ENCODE measurements at places on chromosomes 2 and 18.

- DNase-seq: no peak
Measured at GRCh38 chr2:112198780-112199179, 56.1 kb downstream of the ZC3H8 start.

DNA sequence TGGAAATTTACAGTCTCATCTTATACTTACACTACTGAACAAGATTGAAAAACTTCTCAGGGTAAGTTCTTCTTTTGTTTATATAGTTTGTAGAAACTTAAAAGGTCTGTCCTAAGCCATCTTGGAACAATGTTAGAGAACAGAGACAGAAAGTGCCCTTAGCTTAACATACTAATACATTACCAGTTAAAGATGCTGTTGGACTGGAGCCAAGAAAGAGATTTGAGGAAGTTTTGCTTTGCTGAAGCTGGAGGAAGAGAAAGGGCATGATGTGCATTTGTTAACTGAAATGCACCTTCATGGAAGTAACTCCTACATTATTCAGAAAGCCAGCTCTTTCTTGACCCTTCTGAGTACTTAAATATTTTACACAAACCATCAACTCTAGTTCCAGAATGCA is 66.5 kb upstream of the TNFRSF11A start:
- DNase-seq: no peak

- DNase-seq: no peak
Measured at GRCh38 chr2:43110442-43110871, 115.9 kb downstream of the ZFP36L2 start.

DNA sequence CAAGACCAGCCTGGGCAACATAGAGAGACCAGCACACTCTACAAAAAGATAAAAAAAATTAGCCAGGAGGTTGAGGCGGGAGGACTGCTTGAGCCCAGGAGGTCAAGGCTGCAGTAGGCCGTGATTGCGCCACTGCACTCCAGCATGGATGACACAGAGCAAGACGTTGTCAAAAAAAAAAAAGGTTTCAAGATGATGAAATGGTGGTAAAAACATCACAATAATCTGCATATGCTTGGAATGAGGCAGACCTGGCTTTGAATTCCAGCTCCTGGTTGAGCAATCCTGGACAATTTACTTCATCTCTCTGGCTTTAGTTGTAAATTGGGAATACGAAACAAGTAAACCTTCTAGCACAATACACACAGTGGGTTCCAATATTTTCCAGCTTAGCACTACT is 24.1 kb downstream of the USP40 start:
- no peak for DNase-seq

GRCh38 chr2:128320906-128321771 is 2.5 kb upstream of the HS6ST1 start:
- no peak for DNase-seq

DNA sequence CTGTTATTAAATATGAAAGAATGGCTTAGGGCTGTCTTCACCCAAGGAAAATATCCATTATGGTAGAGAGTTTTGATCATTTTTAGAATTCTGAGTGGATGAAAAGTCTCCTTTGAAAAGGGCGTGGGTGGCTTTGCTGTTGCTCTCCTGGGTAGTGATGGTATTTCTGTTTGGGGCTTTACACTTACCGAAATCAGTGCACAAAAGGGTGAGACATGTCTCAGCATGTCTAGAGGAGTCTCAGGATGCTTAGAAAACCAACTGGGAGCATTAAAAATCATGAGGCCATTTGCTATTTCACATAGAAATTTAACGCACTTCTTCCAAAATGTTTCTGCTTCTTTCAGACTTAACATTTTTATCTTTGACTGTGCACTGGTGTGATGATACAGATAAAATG is 49.6 kb downstream of the ZCCHC2 start:
- DNase-seq: no peak

- no peak for DNase-seq
Measured at GRCh38 chr2:46977899-46978298, 62.3 kb upstream of the MCFD2 start.

GRCh38 chr18:8529609-8530008 is 79.6 kb upstream of the RAB12 start:
- no peak for DNase-seq

DNA sequence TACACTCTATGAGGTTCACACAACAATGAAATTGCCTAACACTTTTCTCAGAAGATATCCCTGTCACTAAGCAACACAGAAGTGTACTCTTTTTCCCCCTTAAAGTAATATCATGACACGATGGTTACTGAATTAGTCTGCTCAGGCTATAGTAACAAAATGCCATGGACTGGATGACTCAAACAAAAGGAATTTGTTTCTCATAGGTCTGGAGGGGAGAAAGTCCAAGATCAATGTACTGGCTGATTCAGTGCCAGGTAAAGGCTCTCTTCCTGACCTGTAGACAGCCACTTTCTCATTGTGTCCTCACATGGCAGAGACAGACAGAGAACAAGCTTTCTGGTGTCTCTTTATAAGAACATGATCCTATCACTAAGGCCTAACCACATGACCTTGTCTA is 211.9 kb downstream of the RBM43 start:
- no peak for DNase-seq

DNA sequence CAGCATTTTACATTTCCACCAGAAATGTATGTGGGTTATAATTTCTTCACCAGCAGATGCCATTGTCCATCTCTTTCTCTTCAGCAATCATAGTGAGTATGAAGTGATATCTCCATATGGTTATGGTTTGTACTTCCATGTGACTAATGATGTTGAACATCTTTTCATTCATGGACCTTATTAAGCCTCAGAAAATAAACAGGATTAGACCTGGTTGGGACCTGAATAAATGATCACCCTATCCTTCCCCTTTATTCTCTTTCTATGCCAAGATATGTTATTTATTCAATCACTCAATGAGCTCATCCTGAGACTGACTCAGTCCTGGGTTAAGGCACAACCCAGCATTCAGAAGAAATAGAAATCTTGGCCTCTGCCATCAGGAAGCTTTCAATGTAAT is 86.6 kb downstream of the ANTXR1 start:
- no peak for DNase-seq

DNA sequence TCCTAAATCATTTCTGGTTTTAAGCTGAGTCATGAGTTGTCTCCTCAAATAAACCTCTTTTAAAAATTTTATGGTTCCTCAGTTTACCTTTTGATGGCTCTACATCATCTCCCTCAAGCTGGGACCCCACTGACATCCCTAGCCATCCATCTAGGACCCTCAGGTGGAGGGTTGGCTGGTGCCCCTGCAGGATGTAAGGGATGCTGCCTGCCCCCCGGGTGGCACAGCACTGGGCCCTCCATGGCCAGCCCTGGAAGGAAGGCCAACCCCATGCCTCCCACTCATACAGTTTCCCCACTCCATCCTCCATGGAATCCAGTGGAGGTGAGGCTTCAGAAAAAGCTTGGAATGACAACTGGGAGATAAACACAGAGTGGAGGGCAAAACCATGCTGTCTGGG is 17.2 kb upstream of the GPC1 start:
- DNase-seq: no peak

GRCh38 chr18:13973061-13973575 is 57.8 kb upstream of the MC2R start:
- DNase-seq: no peak

Measured in NCI-H2107 (cell line).